A673 (cell line): ENCODE measurements at places on chromosomes 13 and 19.

GRCh38 chr13:53648673-53649072 is 620.1 kb downstream of the OLFM4 start:
- DNase-seq: no peak

- DNase-seq: no peak
Observed at GRCh38 chr19:39805104-39805503, 26.4 kb downstream of the LEUTX start.

DNA sequence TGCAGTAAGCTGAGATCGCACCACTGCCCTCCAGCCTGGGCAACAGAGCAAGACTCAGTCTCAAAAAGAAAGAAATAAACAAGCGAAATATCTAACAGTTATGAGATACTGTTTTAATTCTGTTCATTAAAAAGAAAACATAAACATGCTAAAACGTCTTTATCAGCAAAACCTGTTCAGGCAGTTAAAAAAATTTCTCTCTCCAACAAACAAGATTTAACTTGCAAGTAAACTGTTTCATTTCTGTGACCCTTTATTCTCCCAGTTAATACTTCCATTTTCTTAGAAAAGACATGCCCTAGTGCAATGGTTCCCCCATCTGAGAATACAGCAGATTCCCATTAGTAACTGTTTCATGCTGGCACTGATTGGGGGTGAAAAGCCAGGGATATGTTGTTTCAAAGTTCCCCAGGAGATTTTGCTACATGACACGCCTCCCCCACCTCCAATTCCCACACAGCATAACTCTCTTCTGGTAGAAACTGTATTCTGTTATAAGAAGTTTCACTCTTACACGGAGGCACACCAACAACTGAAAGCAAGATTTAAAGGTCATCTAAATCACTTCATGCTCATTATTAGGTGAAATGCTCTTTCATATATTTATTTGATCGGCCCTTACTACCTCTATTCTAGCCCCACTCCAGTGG is 24.4 kb downstream of the ELF1 start:
- DNase-seq: no peak

GRCh38 chr13:59519819-59520218 is 643.9 kb downstream of the DIAPH3 start:
- no peak for DNase-seq

DNA sequence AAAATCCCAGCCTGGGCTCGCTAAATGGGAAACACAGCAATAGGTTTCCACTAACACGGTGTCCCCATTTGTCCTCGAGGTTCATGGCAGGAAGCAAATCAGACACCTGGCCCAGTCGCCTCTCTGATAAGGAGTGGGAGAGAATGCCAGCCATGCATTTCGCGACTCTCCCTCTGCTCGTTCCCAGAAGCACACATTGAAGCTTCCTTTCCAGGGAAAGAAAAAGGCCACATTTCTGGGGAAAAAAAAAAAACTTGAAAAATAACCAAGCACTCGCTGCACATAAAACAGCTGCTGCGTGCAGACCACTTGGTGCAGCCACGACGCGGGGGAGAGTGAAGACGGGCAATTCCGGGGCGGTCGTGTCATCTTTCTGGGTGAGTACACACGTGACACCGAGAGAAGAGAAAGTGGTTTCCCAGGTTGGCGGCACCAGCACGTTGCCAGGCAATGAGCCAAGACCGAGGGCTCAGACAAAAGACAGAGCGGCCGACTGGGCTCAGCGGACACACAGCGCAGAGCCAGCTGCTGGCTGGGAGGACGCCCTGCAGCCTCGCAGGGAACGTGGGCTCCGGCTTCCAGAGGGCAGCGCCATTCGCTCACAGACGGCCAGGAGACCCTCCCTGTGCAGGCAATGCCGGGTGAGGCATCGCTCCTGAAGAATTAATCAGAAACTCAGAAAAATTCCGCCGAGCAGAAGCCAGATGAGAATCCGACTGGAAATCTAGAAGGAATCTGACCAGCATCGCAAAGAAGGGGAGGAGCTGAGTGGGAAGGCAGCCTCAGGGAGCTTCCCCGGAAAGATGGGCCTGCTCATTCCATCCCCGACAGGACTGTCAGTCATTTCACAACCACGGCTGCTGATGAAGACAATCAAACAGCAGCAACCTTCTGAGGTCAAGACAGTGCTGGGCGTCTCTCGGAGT is 83.2 kb upstream of the IRS2 start:
- no peak for DNase-seq
